ENCODE measurements at places on chromosomes 16 and 17. TPM values are rescaled to one million over a fixed set of nuclear protein-coding genes. Genes with fewer than 3 reads are reported as not detected.

- no peaks in the 10 kb centered on the region for H3K4me1 ChIP-seq
- no peak for DNase-seq
- no peak overlapping the region for H3K27ac ChIP-seq
- no peak overlapping the region for H3K4me3 ChIP-seq
These were observed 88.7 kb downstream of the AXIN2 start for GRCh38 chr17:65472666-65473309.

DNA sequence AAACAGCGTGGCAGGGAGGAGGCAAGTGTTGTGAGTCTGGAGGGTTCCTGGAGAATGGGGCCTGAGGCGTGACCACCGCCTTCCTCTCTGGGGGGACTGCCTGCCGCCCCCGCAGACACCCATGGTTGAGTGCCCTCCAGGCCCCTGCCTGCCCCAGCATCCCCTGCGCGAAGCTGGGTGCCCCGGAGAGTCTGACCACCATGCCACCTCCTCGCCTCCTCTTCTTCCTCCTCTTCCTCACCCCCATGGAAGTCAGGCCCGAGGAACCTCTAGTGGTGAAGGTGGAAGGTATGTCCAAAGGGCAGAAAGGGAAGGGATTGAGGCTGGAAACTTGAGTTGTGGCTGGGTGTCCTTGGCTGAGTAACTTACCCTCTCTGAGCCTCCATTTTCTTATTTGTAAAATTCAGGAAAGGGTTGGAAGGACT, at the start of gene CD19:
Gene CD19, plus strand, starts transcription at position 171 of the 425 bp plus-strand sequence. Its CDS starts 30 bp downstream, at position 201.
- no peaks in the 10 kb centered on the region for H3K36me3 ChIP-seq
- DNase-seq, result no peak
- no peak within 1 kb of the TSS for H3K4me3 ChIP-seq
- peaks cover 6% of the 10 kb centered on the region for H3K4me1 ChIP-seq
- H3K27me3 ChIP-seq, result no peaks in the 10 kb centered on the region

DNA sequence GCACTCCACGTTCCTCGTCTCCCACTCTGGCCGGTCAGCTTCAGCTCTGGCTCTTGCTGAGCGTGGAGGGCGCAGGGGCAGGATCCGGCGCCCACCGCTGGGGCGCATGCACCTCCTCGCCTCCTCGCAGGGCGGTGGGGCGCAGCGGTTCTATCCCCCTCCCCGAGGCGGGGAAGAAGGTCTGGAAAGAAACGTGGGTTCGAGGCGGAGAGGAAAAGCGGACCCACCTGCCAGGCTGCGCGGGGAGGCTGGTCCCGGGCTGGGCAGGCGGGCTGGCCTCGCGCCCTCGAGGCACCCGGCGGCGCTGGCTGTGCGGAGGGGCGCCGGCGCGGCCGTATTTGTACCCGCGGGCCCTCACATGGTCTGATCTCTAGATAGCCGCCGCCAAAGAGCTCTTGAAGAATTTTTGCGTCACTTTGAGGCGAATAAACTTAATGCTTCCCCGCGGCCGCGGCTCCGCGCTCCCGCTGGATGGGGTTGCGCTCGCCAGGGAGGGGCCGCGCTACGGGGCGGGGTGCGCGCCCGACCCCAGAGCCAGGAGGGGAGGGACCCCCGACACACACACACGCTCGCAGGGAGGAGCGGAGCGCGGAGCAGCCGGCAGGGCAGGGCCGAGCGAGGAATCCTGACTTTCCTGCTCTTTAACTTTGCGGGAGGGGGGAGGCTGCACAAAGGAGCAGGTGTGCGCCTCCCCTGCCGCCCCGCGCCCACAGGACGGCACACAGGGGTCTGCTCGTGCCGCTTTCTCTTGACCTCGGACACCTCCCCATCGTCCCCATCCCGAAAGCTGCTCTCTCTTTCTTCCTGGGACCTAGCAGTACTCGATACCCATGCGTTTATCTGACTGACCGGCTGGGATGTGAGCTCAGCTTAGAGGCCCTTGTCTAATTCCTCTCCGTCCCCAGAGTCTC, at the start of gene SLC6A4:
Gene SLC6A4, minus strand, starts transcription at position 312 of the 911 bp plus-strand sequence. CDS start 13,739 bp downstream, outside the sequence.
- H3K4me1 ChIP-seq, result peaks cover 17% of the 10 kb centered on the region
- no peak for DNase-seq
- H3K4me3 ChIP-seq, result peak within 1 kb of the TSS; percentile 49
- H3K27ac ChIP-seq, result no peak within 1 kb of the TSS
- no peaks in the 10 kb centered on the region for H3K36me3 ChIP-seq

DNA sequence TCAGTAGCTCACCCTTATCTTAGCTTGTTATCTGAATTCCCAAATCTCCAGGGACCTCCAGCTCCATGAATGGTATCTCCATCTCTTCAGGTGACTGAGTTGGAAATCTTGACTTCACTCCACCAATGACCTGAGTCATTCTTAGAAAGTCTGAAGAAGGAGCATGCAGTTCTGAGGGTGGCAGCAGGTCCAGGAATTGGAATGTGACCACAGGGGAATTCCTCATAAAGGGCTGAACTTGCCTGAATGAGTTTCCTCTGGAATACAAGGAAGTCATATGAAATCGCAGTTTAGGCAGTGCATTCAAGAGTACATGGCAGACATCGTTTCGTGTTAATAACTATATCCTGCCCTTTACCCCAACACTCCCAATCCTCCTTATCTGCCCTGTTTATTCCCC, 12.5 kb upstream of the PYY start:
- H3K4me1 ChIP-seq, result no peaks in the 10 kb centered on the region
- peaks cover 30% of the 10 kb centered on the region for H3K27me3 ChIP-seq
- no peak overlapping the region for H3K4me3 ChIP-seq

- peak overlapping the region; percentile 92 for H3K4me3 ChIP-seq
- no peaks in the 10 kb centered on the region for H3K36me3 ChIP-seq
- peak; percentile 24 for DNase-seq
- peak overlapping the region; percentile 96 for H3K27ac ChIP-seq
- H3K27me3 ChIP-seq, result no peaks in the 10 kb centered on the region
These were observed 787 bp downstream of the PRKAR1A start for GRCh38 chr17:68512960-68513474.

DNA sequence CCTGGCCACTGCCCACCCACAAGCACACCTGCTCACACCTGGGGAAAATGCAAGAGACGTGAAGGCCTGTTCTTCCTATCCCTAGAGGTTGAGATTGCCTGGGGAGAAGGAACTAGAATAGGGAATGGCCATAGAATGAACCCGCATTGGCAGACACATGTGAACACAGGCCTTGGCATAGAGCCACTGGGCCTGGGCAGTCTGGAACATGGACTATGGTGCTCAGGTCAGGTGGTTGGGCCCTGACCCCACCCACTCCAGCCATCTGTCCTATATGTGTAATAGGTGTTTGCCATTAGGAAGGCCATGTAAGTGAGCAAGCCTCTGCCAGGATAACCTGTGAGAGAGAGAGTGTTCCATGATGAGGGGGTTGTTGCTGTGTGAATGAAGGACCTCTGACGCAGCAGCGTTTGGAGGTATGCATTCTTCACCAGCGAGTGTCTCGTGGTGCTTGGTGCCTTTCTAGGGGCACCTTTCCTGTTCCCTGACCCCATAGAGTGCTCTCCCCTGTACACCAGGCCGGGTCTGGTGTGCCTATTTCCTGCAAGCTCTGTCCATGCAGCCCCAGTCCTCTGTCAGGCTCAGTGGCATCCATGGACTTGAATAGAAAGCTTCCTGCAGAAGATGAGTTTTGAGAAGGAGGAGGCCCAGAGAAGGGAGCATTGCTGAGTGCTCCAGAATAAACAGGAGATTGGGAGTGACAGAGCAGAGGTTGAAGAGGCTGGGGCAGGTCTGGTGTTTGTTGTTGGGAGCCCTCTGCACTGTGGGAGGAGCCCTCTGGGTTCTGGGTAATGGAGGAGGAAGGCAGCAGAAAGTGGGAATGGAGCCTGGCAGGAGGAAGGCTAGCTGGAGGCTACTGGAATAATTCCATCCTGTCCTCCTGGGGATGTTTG, 15.6 kb downstream of the CTRL start:
- no peak overlapping the region for H3K27ac ChIP-seq
- no peaks in the 10 kb centered on the region for H3K27me3 ChIP-seq
- no peaks in the 10 kb centered on the region for H3K36me3 ChIP-seq
- peaks cover 31% of the 10 kb centered on the region for H3K4me1 ChIP-seq

DNA sequence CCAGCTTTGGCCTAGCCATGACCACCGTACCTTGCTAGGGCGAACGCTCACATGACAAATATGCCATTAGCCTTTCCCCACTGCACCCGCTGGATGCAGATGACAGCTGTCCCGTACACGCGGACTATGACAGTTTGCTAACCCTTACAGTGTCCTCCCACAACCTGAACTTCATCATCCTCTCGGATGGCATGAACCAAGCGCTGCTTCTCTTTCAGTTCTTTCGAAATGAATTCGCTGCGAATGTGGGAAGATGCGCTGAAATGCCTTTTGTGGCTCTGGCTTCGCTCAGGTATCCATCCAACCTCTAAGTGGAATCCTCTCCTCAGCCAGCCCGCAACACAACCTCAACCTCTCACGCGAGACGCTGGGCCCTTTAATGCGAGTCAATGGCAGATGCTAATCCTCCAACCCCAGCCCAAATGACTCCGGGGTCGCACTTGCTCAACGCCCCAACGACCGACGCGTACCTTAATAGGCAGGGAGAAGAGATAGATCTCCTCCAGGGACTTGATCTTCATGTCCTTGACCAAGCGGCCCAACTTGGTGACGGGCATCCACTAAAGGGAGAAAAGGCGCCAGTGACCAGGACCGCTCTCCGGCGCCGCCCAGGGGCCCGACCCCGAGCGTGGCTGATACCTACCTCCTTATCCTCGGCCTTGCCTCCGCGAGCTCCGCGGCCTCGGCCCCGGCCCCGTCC, 670 bp downstream of the RPS2 start:
- peak overlapping the region; percentile 99 for H3K27ac ChIP-seq
- peak overlapping the region; percentile 89 for H3K4me3 ChIP-seq
- no peaks in the 10 kb centered on the region for H3K27me3 ChIP-seq
- DNase-seq, result no peak
- H3K4me1 ChIP-seq, result peaks cover 40% of the 10 kb centered on the region

- no peak overlapping the region for H3K27ac ChIP-seq
- peaks cover 8% of the 10 kb centered on the region for H3K4me1 ChIP-seq
- no peak for DNase-seq
- peaks cover 6% of the 10 kb centered on the region for H3K27me3 ChIP-seq
- no peak overlapping the region for H3K4me3 ChIP-seq
These were observed 15.9 kb downstream of the CHMP1A start for GRCh38 chr16:89641458-89642119.

DNA sequence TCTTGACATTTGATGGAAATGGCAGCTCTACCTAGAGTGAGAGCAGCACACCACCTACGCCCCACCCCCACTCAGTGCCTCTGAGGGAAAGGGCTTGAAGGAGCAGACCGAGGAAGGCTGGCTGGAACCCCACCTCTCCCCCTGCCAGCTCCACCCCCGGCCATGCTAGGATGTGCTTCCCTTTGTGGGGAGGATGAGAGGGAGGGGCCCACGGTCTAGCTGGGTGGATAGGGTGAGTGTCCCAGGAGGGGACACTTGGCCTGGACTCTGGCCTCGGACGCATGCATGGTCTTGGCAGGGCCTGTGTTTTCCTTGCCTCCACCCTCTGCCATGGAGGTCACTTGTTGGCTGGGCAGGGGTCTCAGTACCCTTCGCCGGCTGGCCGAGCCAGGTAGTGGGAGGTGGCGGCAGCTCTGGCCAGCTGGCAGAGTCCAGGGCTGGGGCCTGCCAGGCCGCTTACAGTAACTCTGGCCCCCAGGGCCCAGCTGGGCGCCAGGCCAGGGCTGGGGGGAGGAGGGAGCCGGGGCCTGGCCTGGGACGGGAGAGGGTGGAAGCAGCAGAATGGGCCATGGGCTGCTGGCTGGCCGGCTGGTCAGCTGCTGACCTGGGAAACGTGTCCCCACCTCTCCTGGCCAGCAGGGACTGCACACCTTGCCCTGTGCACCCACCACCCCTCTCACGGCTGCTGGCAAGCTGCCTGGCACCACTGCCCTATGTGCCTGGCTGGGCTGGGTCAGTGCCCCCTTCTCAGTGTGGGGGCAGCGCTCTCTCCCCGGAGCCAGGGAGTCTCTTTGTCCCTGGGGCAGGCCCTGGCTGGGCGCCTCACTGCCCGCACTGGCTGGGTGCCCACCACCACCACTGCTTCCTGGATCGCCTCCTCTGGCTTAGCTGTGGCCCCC, 23.0 kb downstream of the RARA start:
- no peaks in the 10 kb centered on the region for H3K36me3 ChIP-seq
- H3K4me3 ChIP-seq, result no peak overlapping the region
- peak overlapping the region; percentile 96 for H3K27ac ChIP-seq
- peak; percentile 64 for DNase-seq
- no peaks in the 10 kb centered on the region for H3K27me3 ChIP-seq

DNA sequence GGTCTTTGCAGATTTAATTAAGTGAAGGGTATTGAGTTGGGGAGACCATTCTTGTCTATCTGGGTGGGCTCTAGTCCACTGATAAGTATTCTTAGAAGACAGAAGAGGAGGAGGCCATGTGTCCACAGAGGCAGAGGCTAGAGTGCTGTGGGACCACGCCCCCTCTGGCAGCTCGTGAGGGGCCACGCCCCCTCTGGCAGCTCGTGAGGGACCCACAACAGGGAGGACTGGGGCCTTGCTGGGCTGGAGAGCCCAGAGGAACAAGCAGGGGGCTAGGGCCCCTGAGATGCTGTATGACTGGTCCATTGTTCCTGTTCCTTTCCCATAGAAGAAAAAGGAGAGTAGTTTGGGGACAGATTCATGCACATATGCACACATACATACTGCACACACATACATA, 106.8 kb downstream of the METRNL start:
- no peaks in the 10 kb centered on the region for H3K27me3 ChIP-seq
- no peaks in the 10 kb centered on the region for H3K36me3 ChIP-seq
- H3K4me1 ChIP-seq, result peaks cover 8% of the 10 kb centered on the region
- DNase-seq, result no peak

DNA sequence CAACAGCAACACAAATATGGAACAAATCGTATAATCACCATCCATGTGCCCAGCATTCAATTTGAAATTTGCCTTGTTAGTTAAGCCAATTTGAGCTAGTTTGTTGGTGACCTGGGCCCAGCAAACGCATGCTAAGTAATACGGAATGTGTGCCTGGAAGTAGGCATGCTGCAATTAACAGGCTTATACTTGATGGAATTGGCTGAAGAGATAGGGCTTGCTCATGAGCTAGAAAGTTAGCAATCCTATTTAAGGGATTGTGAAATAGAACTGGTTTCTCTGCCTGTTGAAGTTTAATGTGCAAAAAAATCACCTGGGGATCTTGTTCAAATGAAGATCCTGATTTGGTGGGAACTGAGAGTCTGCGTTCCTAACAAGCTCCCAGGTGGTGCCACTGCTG, 8.5 kb upstream of the LPO start:
- no peaks in the 10 kb centered on the region for H3K4me1 ChIP-seq
- no peaks in the 10 kb centered on the region for H3K36me3 ChIP-seq
- H3K4me3 ChIP-seq, result no peak overlapping the region
- no peak overlapping the region for H3K27ac ChIP-seq
- no peak for DNase-seq

- no peak overlapping the region for H3K4me3 ChIP-seq
- DNase-seq, result no peak
- H3K4me1 ChIP-seq, result no peaks in the 10 kb centered on the region
- no peak overlapping the region for H3K27ac ChIP-seq
These were observed 481.3 kb downstream of the TMEM114 start for GRCh38 chr16:8108991-8109509.

- no peaks in the 10 kb centered on the region for H3K27me3 ChIP-seq
- DNase-seq, result peak; percentile 33
- H3K36me3 ChIP-seq, result no peaks in the 10 kb centered on the region
- no peaks in the 10 kb centered on the region for H3K4me1 ChIP-seq
- no peak overlapping the region for H3K27ac ChIP-seq
These were observed 40.1 kb downstream of the HIC1 start for GRCh38 chr17:2094891-2095535.

The SLC12A3 gene
- total RNA-seq, result not detected

The TLCD2 gene
- total RNA-seq, result 48.6 TPM

The ODAD4 gene
- 0.55 TPM for total RNA-seq

The TBC1D24 gene
- total RNA-seq, result 13.5 TPM

The COG8 gene
- 47.2 TPM for total RNA-seq

The GAS2L2 gene
- total RNA-seq, result not detected

The P2RX1 gene
- 4.6 TPM for total RNA-seq

The RUNDC3A gene
- total RNA-seq, result 1.1 TPM

All from transverse colon (tissue), 4 donors.